ENCODE measurements at places on chromosomes 2 and 18. TPM values are rescaled to one million over a fixed set of nuclear protein-coding genes. Genes with fewer than 3 reads are reported as not detected.

DNA sequence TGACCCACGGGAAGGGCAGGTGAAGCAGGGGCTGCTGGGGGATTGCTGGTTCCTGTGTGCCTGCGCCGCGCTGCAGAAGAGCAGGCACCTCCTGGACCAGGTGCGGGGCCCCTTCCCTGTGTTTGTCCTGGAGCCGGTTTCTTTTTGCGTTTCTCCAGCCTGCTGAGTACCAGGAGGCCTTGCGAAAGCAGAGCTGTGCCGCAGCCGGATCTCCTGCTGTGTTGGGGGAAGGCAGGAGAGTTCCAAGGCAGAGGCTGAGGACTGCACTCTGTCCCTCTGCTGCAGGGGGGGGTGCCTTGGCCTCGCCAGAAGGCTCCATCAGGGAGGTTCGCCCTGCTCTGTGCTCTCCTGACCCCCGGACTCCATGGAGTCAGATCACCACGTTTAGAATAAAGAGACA lies 2.8 kb downstream of the CAPN10 start:
- DNase-seq, result no peak

- DNase-seq, result no peak
Measured at GRCh38 chr2:231362555-231363184, 32.8 kb upstream of the B3GNT7 start.

DNA sequence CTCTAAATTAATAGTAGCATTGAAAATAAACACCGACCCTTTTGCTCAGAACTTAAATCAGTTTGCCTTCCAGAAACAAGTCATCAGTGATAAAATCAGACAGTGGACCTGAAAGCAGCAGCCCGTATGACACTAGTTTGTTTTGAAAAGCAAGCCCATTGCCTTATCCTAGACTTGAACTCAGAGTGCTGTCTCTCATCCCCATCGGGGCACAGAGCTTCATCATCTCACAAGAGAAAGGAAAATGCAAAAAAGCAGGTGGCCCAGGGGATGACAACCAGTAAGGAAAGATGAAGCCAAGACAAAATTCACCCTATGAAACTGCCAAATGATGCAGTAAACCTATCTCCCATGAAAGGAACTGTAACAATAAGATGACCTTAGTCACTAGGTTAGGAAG lies 71.2 kb downstream of the CERKL start:
- no peak for DNase-seq

DNA sequence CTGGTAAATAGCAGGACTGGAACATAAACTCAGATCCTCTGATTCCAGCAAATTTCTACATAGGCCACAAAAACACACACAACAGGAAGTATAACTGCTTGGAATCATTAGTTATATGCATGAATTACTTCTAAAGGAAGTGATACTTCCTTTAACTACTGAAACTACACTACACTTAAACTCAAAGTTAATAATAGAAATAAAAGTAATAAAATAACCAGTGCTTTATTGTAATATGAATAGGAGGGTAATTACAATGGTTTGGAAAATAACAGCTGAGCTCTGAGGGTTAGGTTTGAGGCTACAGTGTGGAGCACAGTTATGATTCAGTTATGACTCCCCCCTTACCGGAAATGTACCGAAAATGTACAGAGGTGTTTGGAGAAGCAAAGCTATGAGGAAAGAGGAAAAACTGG lies 18.5 kb upstream of the POLI start:
- no peak for DNase-seq

Gene DPP4
- 86.7 TPM for total RNA-seq

Gene CEP76
- 5.8 TPM for total RNA-seq

Gene SLC4A3
- 1.7 TPM for total RNA-seq

Gene ZNF512
- 27.7 TPM for total RNA-seq

Measured in umbilical cord (tissue), 2 donors.